NCI-H2171 (cell line): ENCODE measurements at places on chromosomes 2 and 18.
A peak's percentile ranks its signal among the peaks of the same experiment; 100 is the strongest.

DNA sequence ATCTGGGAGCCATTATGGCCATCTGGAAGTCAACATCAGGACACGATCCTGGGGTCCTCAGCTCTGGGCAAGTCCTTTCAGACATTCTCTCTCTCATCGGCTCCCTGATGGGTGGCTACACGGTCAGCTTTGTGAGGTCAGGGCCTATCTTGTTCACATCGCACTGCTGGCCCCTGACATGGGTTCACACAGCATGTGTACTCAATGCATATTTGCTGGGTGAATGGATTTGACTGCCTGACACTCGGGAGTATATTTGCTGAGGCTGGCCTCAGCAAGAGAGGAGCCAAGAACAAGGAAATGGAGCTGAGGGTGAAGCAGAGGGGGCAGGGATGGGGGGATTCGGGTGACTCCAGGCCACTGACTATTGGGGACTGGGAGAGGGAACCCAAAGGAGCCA lies 50.5 kb downstream of the SLC4A5 start:
- DNase-seq = no peak

- no peak for DNase-seq
Observed at GRCh38 chr2:218811382-218811781, 20.2 kb downstream of the PRKAG3 start.

GRCh38 chr2:169743549-169743948 lies 9.9 kb downstream of the KLHL23 start:
- no peak for DNase-seq

DNA sequence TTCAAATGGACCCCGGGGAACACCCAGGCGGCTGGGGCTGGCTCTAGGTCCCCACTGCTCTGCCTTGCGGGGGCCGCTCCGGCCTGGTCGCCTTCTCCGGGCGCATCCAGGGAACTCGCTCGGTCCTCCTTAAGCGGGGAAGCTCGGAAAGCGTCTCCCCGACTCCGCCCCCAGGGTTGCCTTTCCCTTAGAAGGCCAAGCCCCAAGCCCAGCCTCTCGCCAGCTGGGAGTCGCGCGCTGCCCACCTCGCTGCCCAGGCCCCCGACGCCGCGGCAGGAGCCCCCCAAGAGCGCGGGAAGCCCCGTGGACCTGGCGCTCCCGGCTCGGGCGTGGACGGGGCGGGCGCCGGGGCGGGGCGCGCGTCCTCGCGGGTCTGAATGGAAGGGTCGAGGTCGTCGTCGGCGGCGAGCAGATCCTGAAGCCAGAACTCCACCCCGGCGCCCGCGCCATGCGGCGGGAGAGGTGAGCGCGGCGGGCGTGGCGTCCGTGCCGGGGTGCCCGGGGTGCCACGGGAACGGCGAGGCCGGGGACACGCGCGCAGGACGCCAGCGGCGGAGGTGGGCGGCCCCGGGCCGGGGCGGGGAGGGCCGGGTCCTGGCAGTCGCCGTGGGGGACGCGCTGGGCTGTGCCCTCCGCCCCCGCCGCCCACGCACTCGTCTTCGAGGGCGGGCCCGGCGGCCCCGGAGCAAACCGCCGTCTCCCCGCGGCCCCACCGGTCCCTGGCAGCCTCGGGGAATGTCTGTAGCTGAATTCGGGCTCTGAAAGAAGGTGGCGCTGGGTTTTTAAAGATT lies at the start of gene BOK:
Gene BOK (plus strand): TSS at position 214 of the 791 bp plus-strand sequence. CDS start 739 bp downstream, outside the sequence.
- no peak for DNase-seq

GRCh38 chr2:42141687-42142546 lies 27.2 kb upstream of the EML4 start:
- peak; percentile 93 for DNase-seq
